ENCODE measurements at places on chromosomes 1 and 21. TPM values are rescaled to one million over a fixed set of nuclear protein-coding genes. Genes with fewer than 3 reads are reported as not detected.

The RGS8 gene
- total RNA-seq: 3.5 TPM

The RRP1 gene
- total RNA-seq: 26.2 TPM

The KCNT2 gene
- 126 TPM for total RNA-seq

The ADAMTS4 gene
- total RNA-seq: 12.3 TPM

The PANK4 gene
- total RNA-seq: 58.5 TPM

The SNAPIN gene
- 30.8 TPM for total RNA-seq

The TSPAN1 gene
- 2.3 TPM for total RNA-seq

The RBBP4 gene
- 332 TPM for total RNA-seq

The VWA5B1 gene
- total RNA-seq: 0.10 TPM

The KHDRBS1 gene
- total RNA-seq: 266 TPM

The S100A1 gene
- total RNA-seq: 35.4 TPM

The C1orf87 gene
- not detected for total RNA-seq

The CYP4Z1 gene
- not detected for total RNA-seq

The FPGT gene
- total RNA-seq: 6.4 TPM

The KIF2C gene
- 8.6 TPM for total RNA-seq

The PLA2G2F gene
- not detected for total RNA-seq

The IVL gene
- not detected for total RNA-seq

The CTPS1 gene
- total RNA-seq: 110 TPM

The DYNLT5 gene
- total RNA-seq: 1.4 TPM

The CLCA1 gene
- total RNA-seq: not detected

The EPHA10 gene
- 4.8 TPM for total RNA-seq

The OR10T2 gene
- total RNA-seq: not detected

The LRRC40 gene
- total RNA-seq: 47.2 TPM

The LCA5L gene
- not detected for total RNA-seq

The MX2 gene
- total RNA-seq: not detected

The DUSP10 gene
- 21.5 TPM for total RNA-seq

The CD160 gene
- total RNA-seq: not detected

The SYT2 gene
- total RNA-seq: 2.6 TPM

The SLC1A7 gene
- not detected for total RNA-seq

The ADGRL4 gene
- total RNA-seq: not detected

The IL22RA1 gene
- not detected for total RNA-seq

The NUP210L gene
- total RNA-seq: 0.10 TPM

The DTL gene
- total RNA-seq: 7.4 TPM

The USP24 gene
- 54.6 TPM for total RNA-seq

The FAM72C gene
- 0.22 TPM for total RNA-seq
